ENCODE measurements at places on chromosomes 16 and 17.

DNA sequence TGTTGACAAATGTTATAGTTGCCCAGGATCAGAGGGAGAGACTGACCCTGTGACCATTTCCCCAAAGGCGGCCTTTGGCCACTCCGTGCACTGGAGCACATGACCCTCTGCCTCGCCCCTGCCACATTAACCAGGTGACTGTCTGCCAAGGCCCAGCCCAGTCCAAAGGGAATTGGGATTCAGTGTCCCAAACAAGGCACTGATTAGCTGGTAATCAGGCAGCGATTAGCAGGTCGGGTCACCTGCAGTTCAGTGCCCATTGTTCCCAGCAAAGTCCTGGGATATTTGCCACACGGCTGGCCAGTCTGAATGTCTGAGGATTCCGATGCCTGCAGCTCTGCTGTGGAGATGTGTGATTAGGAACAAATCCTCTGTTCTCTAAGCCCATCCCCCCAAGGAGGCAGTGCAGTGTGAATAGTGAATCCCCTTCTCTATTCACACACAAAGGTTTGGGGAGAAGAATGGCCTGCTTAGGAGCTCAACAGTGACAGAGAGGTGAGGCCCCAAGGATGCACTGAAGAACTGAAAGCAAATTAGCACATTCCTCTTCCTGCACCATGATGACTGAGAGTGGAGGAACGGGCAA is 123.1 kb upstream of the MAF start:
- no peak for DNase-seq

- no peak for DNase-seq
These were observed 399.5 kb upstream of the TNRC6C start for GRCh38 chr17:77558846-77559626.

DNA sequence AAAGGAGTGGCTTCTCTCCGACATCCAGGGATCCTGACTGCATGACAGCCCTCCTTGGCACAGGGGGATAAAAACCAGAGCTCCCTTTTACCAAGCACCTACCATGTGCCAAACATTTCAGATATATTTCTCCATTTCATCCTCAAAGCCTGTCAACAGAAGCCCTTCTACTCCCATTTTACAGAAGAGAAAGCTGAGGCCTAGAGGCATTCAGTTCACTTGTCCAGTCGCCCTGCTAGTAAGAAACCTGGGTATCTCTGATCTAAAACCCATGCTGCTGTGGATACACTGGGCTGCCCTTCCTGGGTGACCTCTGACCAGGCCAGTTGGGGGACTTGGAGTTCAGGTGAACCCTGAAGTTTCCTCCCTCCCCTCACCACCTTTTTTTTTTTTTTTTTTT is 5.9 kb upstream of the FDXR start:
- DNase-seq: no peak

GRCh38 chr16:27773344-27773743 is 223.4 kb downstream of the KATNIP start:
- no peak for DNase-seq

GRCh38 chr16:11079652-11080187 is 135.4 kb downstream of the CLEC16A start:
- DNase-seq: peak; percentile 95
